ENCODE measurements at places on chromosomes 11 and 22. TPM values are rescaled to one million over a fixed set of nuclear protein-coding genes. Genes with fewer than 3 reads are reported as not detected.
A peak's percentile ranks its signal among the peaks of the same experiment; 100 is the strongest.

DNA sequence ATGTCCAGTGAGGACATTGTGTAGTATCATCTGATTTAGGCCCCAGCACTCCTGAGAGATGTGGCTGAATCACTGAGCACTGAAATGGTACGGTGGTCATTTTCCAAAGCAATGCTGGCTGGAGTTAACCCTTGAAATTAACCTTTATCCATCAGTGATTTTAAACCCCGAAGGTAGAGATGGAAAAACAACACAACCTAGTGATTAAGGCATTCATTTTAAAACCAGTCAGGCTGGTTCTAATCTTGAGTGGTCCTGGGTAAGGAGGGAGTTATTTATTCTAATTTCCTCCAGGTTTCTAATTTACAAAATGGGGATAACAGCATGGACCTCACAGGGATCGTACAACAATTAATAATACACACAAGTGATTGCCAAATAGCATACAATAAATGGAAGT lies 6.6 kb upstream of the CSNK2A3 start:
- no peak for DNase-seq

Gene OR51S1
- not detected for total RNA-seq

Gene MCHR1
- 0.76 TPM for total RNA-seq

GRCh38 chr22:31654408-31654807 lies 7.6 kb downstream of the PISD start:
- DNase-seq = no peak

- DNase-seq = no peak
These were observed 33.8 kb downstream of the EHF start for GRCh38 chr11:34654483-34655334.

DNA sequence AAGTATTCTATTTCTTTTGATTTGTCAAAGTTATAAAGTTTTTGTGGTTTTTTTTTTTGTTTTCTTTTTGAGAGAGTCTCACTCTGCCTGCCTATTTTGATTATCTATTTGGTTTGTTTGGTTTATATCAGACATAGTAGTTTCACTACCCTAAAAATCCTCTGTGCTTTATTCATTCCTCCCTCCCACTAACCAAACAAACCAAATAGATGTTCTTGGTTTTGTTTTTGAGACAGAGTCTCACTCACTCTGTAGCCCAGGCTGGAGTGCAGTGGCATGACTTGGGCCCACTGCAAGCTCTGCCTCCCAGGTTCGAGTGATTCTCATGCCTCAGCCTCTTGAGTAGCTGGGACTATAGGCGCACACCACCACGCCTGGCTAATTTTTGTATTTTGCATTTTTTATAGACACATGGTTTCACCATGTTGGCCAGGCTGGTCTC lies 67.9 kb downstream of the ENTHD1 start:
- no peak for DNase-seq

GRCh38 chr22:19643448-19644313 lies 70.6 kb upstream of the SEPTIN5 start:
- peak; percentile 18 for DNase-seq

DNA sequence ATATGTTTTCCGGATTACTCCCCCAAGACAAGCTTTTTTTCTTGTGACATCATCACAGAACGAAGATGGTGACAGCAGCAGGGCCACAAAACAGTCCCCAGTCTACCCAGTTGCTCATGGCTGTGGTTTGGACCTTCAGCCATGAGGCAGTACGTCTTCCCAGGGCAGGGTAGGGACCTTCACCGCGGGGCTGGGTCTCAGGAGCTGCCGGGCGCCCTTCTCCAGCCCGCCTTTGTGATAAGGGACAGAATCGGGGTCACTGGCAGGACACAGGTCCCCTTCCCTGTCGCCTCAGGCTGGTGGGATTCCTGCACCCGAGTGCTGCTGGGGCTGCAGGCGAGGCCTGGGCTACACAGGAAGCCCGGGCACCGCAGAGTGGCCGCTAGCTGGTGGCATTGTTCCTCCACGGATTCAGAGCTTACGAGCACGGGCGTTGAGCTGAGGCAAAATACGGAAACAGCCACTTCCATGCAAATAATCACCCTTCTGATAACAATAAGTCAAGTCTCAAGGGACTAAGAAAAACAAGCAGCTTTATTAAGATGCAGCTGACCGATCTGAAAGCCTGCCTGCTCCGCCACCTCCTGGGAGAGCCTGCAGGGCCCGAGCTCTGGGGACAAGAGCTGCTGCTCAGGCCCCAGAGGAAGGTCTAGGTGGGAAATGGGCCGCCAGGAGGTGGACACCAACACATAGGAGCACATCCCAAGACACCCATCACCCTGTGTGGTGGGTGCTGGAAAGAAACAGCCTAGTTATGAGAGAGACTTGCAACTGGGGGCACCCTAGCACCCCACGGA lies 12.3 kb downstream of the TBX1 start:
- DNase-seq = no peak

Gene OR8B3
- not detected for total RNA-seq

Gene PRR33
- not detected for total RNA-seq

- no peak for DNase-seq
These were observed 28.8 kb upstream of the P2RY2 start for GRCh38 chr11:73189315-73189714.

Gene OR51I2
- total RNA-seq = not detected

GRCh38 chr11:1035577-1036283 lies 788 bp downstream of the MUC6 start:
- DNase-seq = no peak

Data from sciatic nerve (tissue), 2 donors.